ENCODE measurements at places on chromosomes 12 and 14. TPM values are rescaled to one million over a fixed set of nuclear protein-coding genes. Genes with fewer than 3 reads are reported as not detected.

DNA sequence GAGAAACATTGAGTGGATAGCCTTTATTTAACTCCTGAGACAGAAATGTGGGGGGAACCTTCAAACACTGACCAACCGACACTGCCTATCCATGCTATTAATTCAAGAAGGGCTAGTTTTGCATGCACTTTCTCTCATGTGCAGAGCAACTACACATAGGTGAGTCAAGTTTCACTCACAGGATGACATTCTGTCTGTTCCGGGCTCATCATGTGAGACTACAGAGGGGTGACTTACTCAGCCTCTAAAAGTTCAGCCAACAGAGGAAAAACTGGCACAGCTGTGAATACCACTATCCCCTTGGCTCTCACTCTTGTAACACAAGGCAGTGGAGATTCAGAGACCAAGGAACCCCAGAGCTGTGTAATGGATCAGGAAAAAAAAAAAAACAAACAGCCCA lies 13.3 kb downstream of the BEST3 start:
- H3K4me1 ChIP-seq = no peaks in the 10 kb centered on the region
- no peaks in the 10 kb centered on the region for H3K27me3 ChIP-seq
- DNase-seq = no peak
- H3K4me3 ChIP-seq = no peak overlapping the region
- H3K36me3 ChIP-seq = no peaks in the 10 kb centered on the region

- H3K4me3 ChIP-seq = no peak overlapping the region
- no peaks in the 10 kb centered on the region for H3K36me3 ChIP-seq
- H3K27ac ChIP-seq = no peak overlapping the region
These were observed 316.3 kb downstream of the BCL11B start for GRCh38 chr14:98955741-98956070.

GRCh38 chr14:98140862-98141530 lies 1131.0 kb downstream of the BCL11B start:
- no peak overlapping the region for H3K27ac ChIP-seq
- no peak overlapping the region for H3K4me3 ChIP-seq
- no peaks in the 10 kb centered on the region for H3K27me3 ChIP-seq

DNA sequence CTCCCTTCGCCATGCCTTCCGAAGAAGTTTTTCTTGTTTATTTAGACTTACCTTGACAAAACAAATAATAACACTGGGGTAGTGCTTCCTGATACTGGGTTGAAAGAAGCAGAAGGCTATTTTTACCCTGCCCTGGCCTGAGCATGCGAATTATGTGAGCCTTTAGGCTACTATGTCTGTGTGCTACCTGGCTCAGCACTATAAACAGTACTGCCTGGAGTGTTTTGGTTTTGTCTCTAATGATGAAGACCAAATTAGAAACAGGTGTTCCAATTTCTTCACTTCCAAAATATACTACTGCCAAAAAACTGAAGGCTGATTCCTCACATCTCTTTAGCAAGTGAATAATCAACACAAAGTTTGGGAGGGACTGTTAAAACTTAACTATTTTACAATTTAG lies 7.6 kb upstream of the OVCH1 start:
- H3K27ac ChIP-seq = no peak overlapping the region
- H3K36me3 ChIP-seq = no peaks in the 10 kb centered on the region
- DNase-seq = no peak
- no peak overlapping the region for H3K4me3 ChIP-seq
- no peaks in the 10 kb centered on the region for H3K4me1 ChIP-seq
- H3K27me3 ChIP-seq = no peaks in the 10 kb centered on the region

DNA sequence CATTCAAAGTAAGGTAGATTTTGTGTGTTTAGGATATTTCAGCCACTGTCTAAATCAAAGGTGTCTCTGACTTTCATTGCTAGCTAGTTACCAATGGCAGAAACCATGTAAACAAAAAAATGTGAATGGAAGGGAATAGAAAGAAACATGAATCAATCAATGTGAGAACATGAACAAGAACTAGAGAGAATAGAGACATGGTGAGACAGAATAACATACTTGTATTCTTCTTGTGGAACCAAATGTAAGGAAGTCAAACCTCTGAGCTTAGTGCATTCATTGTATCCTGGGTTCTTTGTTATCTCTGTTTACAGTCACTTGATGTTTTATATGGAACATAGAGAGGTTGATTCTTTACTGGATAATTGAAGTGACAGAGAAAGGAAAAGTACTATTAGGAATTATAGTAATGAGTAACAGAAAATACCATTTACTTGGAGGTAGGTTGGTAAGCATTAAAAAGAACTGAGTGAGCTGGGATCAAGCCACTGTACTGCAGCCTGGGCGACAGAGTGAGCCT lies 2.6 kb upstream of the WNK1 start:
- H3K4me1 ChIP-seq = no peaks in the 10 kb centered on the region
- H3K27me3 ChIP-seq = no peaks in the 10 kb centered on the region
- no peak overlapping the region for H3K4me3 ChIP-seq
- DNase-seq = no peak

DNA sequence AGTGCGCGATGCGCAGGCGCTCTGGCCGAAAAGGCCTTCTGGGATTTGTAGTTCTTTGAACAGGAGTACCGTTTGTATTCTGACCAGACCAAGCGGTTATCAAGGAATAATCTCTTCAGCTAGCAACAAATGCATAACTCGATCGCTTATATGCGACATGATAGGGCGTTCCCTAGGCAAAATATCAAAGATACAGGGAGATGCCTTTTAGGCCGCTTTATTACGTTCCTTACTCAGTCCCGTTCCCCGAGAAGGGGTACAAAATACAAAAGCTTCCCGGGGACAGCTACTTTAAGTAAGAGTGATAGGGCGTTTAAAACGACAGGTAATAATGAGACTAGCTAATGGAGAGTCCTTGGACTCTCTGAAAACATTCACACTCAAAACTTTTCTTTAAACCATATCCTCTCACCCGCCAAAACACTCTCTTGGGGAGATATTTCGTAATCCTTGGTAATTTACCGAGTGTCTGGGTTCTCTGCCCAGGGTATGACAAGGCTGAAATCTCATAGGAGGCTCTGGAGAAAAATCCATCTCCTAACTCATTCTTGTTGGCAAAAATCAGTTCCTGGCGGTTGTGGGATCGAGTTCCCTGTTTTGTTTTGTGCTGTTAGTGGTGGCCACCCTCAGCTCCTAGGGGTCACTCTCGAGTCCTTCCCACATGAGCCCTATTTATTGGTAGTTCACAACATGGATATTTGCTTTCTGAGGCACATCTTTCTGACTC lies 412 bp upstream of the SNW1 start:
- H3K27ac ChIP-seq = peak overlapping the region; percentile 84
- H3K27me3 ChIP-seq = no peaks in the 10 kb centered on the region
- peaks cover 13% of the 10 kb centered on the region for H3K4me1 ChIP-seq
- peak overlapping the region; percentile 91 for H3K4me3 ChIP-seq

DNA sequence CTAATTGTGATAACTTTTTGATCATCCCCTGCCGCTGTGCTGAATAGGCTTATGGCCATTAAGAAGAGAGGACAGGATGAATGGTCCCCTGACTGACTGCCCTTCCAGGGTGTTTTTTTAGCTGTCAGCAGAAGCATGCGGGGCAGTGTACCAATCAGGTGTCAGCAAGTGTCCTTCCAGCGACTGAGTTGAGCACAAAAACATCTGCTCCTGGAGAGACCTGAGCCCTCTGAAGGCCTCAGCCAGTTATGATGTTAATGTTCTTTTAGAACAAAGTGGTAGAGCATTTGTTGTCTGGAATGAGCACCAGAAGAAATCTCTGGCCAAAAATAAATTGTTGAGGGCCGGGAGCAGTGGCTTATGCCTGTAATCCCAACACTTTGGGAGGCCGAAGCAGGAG lies 37.5 kb downstream of the P2RX7 start:
- no peak for DNase-seq
- no peaks in the 10 kb centered on the region for H3K27me3 ChIP-seq
- peaks cover 15% of the 10 kb centered on the region for H3K4me1 ChIP-seq
- no peaks in the 10 kb centered on the region for H3K36me3 ChIP-seq

DNA sequence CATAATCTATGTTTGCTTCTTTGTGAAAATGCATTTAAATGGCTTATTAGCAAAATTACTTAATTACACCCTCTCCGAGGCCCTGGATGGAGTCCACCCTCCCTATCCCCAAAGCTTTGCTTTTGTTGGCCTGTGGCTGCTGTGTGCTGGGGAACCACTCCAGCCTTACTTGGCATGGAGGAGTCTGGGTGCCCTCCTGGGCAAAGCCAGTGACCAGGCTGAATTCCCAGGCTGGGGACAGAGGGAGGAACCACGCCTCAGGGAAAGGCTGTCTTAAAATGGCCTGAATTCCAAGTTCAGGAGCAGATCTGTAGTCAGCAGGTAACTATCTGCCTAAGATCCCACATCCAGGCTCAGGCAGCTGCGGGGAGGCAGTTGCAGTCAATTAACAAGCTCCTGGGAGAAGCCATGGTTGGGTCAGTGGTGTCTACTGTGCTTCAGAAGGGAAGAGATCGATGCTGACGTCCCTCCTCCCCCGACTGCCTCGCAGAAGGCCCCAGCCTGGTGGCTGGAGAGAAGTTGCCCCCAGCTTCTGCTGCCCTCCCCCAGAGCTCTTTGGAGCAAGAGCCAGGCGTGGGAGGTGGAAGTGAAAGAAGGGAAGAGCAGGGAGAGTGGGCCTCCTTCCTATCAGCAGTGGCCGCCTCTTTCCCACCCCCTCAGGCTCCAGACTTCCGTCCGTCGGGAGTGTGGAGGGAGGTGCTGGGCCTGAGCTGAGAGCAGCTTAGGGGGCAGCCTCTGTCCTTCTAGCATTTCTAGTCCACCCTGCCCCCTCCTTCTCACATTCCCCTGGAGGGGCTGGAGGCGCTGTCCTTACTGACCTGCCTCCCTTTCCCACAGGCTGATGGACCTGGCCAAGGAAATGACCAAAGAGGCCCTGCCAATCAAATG lies 11.3 kb downstream of the VASH1 start:
- no peak overlapping the region for H3K4me3 ChIP-seq
- H3K4me1 ChIP-seq = peaks cover 13% of the 10 kb centered on the region
- H3K27ac ChIP-seq = peak overlapping the region; percentile 79
- no peaks in the 10 kb centered on the region for H3K36me3 ChIP-seq
- no peaks in the 10 kb centered on the region for H3K27me3 ChIP-seq

DNA sequence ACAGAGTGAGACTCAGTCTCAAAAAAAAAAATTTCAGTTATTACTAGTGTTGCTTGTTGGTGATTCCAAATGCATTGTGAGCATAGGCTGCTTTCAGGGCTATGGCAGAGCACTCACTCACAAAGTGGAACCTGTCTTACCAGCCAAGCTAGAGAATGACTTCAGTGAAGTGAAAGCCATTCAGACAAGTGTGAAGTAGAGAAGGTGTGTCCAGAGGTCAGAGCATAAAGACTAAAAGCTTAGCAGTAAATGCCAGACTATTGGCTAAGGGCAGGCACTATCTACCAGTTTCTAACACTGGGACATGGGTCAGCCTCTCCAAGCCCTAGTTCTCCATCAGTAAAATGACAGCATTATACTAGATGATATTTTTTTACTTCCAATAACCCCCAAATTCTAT lies 12.7 kb downstream of the PPP1R36 start:
- H3K4me3 ChIP-seq = no peak overlapping the region
- no peaks in the 10 kb centered on the region for H3K27me3 ChIP-seq
- no peaks in the 10 kb centered on the region for H3K4me1 ChIP-seq
- DNase-seq = no peak
- no peak overlapping the region for H3K27ac ChIP-seq

- H3K4me3 ChIP-seq = no peak overlapping the region
- DNase-seq = no peak
- H3K36me3 ChIP-seq = no peaks in the 10 kb centered on the region
- no peak overlapping the region for H3K27ac ChIP-seq
These were observed 36.8 kb downstream of the SPTSSA start for GRCh38 chr14:34425095-34425851.

DNA sequence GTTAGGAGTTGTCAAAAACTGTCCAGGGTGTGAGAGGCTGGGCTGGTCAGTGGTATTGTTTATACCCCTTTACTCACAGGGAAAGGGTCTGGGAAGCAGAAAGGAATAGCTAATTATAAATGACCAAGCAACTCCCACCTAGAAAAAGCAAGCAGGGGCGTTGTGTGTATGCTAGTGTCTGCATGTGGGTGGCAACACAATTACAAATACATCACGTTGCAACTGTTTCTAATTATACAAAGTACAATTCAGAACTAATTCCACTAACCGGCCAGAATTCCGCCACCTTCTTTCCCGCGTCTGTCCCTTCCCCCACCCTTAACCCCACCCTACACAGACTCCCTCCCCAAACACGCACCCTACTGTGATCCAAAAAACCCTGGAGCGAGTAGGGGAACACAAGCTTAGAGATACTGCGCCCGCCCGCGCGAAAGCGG lies 2.2 kb downstream of the DPF3 start:
- no peak overlapping the region for H3K27ac ChIP-seq
- no peaks in the 10 kb centered on the region for H3K27me3 ChIP-seq

- no peak for DNase-seq
- no peak overlapping the region for H3K27ac ChIP-seq
- no peaks in the 10 kb centered on the region for H3K36me3 ChIP-seq
- no peaks in the 10 kb centered on the region for H3K27me3 ChIP-seq
These were observed 42.9 kb downstream of the TRIP11 start for GRCh38 chr14:91996948-91997371.

- no peak overlapping the region for H3K27ac ChIP-seq
- H3K27me3 ChIP-seq = no peaks in the 10 kb centered on the region
- no peak for DNase-seq
- no peaks in the 10 kb centered on the region for H3K4me1 ChIP-seq
- H3K36me3 ChIP-seq = no peaks in the 10 kb centered on the region
These were observed 212.8 kb upstream of the NOVA1 start for GRCh38 chr14:26810631-26811030.

DNA sequence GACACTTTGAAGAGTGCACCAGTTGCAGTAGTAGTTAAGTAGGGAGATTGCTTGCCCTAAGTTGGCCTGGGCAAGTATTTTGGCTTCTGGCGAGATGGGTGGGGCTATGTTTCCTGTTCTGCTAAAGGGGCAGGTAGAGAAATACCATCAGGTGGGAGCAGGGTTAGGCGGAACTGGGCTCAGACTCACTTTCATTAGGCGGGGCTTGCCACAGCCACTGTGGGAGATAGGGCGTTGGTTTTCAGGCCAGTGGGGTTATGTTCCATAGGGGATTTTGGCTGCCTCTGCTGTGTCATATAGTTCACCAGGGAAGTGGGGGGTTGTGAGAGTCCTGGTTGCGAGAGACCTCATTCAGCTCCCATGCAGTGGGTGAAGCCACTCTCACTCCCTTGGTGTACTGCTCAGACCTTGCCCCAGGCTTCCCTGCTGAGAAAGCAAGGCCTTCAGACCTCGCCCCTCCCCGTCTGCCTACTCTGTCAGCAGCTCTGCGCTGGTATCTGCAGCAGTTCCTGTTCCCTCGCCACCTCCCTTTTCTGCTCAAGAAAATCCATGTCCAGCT lies 43.3 kb downstream of the AEBP2 start:
- H3K4me1 ChIP-seq = peaks cover 6% of the 10 kb centered on the region
- no peak for DNase-seq

AHNAK2 gene
- 24.6 TPM for polyA plus RNA-seq

GLIPR1L1 gene
- polyA plus RNA-seq = not detected

NPAS3 gene
- 2.8 TPM for polyA plus RNA-seq

NDUFA12 gene
- 75.5 TPM for polyA plus RNA-seq

LRRC23 gene
- 11.2 TPM for polyA plus RNA-seq

SLC4A8 gene
- 1.5 TPM for polyA plus RNA-seq

All from ovary (tissue), 10 donors.